NCI-H1417 (cell line): ENCODE measurements at places on chromosomes 3 and 15.
A peak's percentile ranks its signal among the peaks of the same experiment; 100 is the strongest.

DNA sequence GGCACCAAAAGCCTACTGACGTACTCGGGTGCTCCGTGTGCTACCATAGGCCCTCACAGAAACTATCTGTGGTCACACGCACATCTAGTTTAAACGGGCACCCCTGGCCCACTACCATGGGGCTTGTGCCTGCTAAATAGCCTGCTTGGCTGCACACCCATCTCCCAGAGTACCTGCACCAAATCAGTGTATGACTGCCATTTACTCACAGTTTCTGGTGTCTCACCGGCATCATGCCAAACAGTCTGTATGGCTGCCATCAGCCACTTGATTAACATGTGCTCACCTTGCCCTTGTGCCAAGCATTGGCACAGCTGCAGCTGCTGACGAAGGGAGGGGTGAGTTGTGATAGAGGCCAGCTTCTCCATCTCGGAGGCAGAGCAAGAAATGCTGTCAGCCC, 232.7 kb downstream of the IGSF11 start:
- DNase-seq, result no peak

DNA sequence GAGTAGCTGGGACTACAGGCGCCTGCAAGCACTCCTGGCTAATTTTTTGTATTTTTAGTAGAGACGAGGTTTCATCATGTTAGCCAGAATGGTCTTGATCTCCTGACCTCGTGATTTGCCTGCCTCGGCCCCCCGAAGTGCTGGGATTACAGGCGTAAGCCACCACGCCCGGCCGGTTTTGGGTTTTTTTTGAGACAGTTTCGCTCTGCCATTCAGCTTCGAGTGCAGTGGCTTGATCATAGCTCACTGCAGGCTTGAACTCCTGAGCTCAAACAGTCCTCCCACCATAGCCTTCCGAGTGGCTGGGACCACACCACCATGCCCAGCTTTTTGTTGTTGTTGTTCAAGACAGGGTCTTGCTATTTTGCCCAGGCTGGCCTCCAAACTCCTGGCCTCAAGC, 16.0 kb upstream of the SCAP start:
- DNase-seq, result no peak

- DNase-seq, result no peak
Observed at GRCh38 chr3:39188271-39189149, 3.9 kb downstream of the XIRP1 start.

- DNase-seq, result no peak
Observed at GRCh38 chr3:67678665-67679064, 24.3 kb upstream of the SUCLG2 start.

GRCh38 chr15:48006031-48006511, 114.7 kb upstream of the SLC24A5 start:
- peak; percentile 2 for DNase-seq

GRCh38 chr15:95247071-95247984, 1016.0 kb downstream of the MCTP2 start:
- DNase-seq, result no peak

DNA sequence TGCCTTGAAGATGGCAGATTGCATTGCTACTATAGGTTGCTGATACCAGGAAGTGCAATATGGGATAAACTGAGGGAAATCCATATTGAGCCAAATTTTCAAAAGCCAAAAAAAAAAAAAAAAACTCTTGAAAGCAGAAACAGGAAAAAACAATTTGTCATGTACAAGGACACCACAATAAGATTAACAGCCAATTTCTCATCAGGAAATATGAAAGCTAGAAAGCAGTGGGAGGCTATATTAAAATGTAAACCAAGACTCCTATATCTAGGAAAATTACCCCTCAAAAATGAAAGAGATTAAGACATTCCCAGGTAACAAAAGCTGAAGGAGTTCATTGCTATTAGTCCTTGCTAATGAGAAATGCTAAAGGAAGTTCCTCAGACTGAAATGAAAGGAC, 462.8 kb upstream of the DPH6 start:
- DNase-seq, result no peak

DNA sequence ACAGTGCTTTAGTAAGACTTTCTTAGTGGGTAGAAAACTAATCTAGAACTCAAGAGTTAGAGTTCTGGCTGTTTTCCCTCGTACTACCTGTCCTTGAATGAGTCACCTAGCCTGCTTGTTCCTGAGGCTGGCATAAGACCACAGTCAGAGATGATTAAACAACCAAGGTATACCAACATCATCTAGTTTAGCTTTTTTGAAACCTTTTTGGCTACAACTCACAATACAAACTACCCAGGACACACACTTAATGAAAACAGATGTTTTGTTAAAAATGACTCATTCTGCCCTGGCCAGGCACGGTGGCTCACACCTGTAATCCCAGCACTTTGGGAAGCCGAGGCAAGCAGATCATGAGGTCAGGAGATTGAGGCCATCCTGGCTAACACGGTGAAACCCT, 4.6 kb downstream of the MCCC1 start:
- DNase-seq, result no peak

GRCh38 chr3:159828542-159828943, 160.1 kb upstream of the IL12A start:
- peak; percentile 80 for DNase-seq

GRCh38 chr3:14298442-14298841, 104.0 kb upstream of the SLC6A6 start:
- no peak for DNase-seq

GRCh38 chr3:108093021-108093420, 2.2 kb upstream of the CD47 start:
- DNase-seq, result no peak

DNA sequence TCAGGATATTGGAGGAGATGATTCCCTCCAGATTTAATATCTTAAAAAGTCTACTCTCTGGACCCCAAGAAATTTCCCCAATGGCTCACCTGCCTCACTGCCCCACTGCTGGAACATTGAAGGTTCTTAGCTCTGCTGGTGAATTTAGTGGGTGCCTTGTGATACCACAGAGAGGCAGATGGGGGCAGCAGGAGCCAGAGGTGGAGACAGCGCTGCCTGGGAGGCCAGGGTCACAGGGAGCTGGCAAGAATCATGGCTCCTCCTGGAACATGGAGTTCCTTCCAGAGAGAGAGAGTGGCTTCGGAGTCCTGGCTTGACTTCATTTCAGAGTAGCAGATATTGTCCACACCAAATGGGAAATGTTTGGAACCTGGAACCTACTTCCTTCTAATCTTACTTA, 263.5 kb upstream of the CFAP20DC start:
- DNase-seq, result no peak

- DNase-seq, result no peak
Observed at GRCh38 chr15:89401631-89402517, 67.2 kb upstream of the POLG start.

DNA sequence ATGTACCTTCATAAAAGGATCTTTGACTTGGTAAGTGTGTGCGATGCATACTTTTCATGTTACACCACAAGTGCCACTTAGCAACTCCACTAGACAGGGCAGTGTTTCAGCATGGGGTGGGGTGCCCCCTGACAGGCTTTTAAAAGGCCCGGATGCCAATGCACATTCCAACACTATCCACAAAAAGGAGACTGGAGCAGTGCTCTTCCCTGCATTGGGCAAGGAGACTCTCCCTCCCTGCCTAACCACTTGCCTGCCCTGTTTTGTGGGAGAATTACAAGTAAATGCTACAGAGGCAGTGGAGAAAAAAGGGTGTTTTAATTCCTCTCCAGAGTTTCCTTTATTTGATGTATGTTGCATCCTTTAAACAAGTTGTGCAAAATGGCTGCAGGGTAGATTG, 1.7 kb upstream of the RARB start:
- no peak for DNase-seq

DNA sequence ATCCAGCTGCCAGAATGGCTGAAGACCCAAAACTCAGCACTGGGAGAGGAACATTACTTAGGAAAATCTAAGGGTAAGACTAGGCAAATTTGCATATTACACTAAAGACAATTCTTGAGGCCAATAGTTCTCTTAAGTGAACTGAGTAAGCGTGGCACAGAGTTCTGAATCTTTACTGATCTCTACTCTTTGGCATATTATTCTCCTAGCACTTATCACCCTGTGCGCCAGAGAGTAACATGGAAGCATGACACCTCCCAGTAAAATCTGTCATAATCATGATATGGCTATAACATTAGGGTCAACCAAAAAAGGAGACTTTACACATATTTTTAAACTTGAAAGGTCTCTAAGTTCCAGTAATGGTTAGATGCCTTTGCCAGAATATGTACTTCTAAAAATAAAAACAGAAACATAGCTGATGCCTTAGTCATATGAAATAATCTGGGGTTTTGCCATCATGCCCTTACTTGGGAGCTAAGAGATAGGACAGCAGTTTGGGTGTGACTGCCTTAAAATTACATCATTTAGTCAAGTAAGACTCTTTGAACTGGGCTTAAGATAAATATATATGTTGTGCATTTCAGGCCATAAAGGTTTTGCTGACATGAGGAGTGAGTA, 290.5 kb downstream of the PLCL2 start:
- DNase-seq, result no peak

DNA sequence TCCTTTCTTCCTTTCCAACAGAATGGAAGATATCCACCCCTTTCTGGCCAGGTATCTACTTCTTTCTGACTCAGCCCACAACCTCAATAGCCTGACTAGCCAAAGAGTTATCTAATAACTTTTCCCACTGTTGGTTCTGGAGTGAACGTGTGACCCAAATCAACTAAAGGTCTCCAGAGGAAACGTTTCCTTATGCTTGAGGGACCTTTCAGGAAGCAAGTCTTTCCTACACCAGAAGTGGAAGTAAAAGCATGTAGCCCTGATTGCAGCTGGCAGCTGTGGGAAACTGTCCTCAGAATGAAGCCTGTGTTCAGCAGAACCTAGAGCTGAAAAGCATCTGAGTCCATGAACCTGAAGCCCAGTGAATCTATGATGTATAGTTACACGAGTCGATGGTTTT, 34.7 kb upstream of the PHLDB2 start:
- no peak for DNase-seq

- DNase-seq, result no peak
Observed at GRCh38 chr3:67291287-67292252, 293.5 kb downstream of the KBTBD8 start.

DNA sequence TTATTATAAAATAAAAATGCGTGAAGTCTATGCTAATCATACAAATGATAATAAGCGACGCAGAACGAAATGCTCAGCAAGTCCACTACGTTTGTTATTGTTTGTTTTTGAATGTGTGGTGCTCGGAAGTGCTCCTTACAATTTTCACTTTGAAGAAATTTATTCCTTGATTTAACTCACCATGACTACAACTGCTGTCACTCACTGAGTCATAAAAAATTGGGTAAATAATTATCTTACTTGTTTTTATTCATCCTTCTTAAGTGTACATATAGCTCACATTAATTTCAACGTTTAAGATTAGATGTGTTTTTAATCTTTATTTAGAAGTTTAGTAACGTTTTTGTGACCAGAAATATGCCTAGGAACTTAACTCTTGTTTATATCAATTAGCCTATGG, 66.7 kb upstream of the NANOGP8 start:
- DNase-seq, result no peak

DNA sequence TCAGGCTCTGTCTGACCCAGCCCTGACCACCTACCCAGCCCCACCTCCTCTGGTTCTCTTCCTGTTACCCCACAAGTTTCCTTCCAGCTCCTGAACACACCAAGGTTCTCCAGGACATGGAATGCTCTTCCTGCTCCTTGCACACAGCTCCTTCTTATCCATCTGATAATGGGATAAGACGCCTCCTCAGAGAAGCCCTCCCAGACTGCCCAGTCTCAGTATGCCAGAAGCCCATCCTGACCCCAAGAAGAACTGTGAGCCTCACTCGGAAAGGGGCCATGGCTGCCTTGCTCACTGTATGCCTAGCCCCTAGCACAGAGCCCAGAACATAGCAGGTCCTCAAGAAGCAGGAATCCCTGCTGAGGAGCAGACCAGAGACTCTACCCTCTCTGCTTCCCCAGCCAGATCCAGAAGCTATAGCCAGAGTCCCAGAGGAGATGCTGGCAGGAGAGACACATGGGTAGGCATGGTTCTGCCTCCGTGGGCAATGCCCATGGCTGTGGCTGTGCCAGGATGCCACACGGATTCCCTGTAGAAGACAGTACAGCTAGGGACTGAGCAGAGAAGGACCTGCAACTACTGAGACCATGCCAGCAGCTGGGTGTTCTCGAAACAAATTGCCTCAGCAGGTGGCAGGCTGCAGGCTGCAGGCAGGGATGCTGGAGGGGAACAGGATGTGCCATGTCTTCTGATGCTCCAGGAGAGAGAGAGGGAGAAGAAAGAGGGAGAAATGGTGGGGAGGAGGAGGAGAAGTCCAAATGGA, 74.0 kb upstream of the LINGO1 start:
- DNase-seq, result peak; percentile 53

DNA sequence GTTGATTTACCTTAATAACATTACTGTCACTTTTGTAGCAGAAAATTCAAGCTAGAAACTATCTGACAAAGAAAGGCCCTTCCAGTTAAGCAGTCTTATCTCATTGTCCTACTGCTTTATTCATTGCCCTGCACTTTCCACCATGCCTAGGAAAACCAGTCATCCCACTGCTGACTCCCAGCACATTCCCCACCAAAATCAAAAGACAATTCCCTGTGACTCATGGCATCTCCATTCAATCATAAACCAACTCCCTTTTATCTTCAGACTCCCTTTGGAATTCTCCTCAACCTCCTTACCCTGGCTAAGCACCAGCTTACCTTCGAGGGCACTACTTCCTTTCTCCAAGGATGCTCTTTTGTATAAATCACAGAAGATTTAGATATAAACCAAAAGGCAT, 184.3 kb downstream of the PLCH1 start:
- no peak for DNase-seq

DNA sequence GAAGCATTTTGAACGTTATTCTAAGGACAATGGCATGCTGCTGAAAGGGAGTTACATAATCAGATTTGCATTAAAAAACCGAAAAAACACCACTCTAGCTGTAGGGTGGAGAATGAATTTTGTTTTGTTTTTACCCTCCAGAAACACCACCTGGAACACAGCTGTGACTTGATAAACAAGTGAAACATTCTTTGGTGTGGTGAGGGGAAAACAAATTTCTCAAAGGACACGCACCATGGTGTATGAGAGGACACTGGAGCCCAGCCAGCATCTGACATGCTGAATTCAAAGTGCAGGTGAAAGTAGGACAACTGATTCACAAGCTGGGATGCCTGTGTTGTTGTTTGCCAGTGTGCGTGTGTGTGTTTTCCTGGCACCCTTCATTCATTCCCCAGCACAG, 554.5 kb upstream of the TBL1XR1 start:
- no peak for DNase-seq

DNA sequence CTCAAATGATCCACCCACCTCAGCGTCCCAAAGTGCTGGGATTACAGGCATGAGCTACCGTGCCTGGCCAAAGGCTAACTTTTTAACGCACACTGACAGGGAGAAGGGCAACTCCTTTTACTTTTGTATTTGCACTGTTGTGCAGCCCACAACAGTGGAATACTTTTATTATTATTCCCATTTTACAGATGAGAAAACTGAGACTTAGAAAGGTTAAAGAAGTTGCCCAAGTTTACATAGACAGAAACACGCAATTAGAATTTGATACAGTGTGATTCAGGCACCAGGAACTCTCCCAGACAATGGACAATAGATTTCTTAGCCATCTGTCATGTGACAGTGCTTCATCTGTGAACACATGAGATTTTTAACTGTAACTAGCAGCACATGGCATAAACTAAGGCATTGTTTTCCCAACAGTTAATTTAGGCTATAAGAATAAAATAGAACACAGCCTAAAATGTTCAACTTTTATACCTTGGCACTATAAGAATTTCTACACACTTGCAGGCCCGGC, 18.8 kb downstream of the STAG1 start:
- no peak for DNase-seq

- DNase-seq, result peak; percentile 56
Observed at GRCh38 chr3:136136454-136136853, 59.7 kb downstream of the MSL2 start.

- DNase-seq, result no peak
Observed at GRCh38 chr15:83166218-83166617, 41.4 kb downstream of the HDGFL3 start.

- DNase-seq, result no peak
Observed at GRCh38 chr15:39699516-39700374, 82.9 kb downstream of the FSIP1 start.
